ENCODE measurements at places on chromosomes 7 and 10. TPM values are rescaled to one million over a fixed set of nuclear protein-coding genes. Genes with fewer than 3 reads are reported as not detected.

DNA sequence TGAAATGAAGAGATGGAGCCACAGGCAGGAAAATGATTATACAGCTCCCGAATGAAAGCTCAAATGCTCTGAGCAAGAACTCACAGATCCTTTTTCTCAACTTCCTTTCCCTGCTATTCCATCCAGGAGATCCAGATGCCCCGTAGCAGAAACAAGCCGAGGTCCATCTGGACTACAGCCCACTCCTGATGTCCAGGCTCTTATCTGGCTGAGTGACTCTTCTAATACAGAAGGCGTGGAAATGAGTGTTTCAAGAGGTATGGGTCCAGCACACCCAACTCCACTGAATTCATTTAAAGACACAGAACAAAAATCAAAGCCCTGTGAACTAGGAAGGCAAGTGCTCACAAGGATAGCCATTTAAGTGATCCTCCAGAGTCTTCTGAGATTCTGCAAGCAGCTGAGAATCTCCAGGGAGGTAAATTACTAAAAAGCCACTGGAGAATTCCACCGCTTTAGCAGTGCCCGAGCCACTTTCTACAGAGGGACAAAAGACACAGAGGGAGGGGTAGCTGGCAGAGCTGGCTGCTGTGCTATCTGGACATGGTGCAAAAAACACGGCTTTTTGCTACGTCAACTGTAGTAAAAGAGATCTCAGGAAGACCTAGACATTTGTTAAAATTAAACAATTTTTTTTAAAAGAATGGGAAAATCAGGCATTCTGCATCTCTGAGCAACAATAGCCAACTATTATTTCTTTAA is 24.5 kb downstream of the FAM171A1 start:
- no peaks in the 10 kb centered on the region for H3K27me3 ChIP-seq
- DNase-seq = peak; percentile 64
- no peak overlapping the region for H3K27ac ChIP-seq
- no peaks in the 10 kb centered on the region for H3K36me3 ChIP-seq
- no peak overlapping the region for H3K4me3 ChIP-seq

- DNase-seq = no peak
- H3K4me3 ChIP-seq = no peak overlapping the region
- peaks cover 28% of the 10 kb centered on the region for H3K4me1 ChIP-seq
- H3K27ac ChIP-seq = no peak overlapping the region
These were observed 38.3 kb upstream of the TUBB8 start for GRCh38 chr10:87177-88080.

- no peak overlapping the region for H3K4me3 ChIP-seq
- no peak overlapping the region for H3K27ac ChIP-seq
- no peaks in the 10 kb centered on the region for H3K4me1 ChIP-seq
- no peaks in the 10 kb centered on the region for H3K27me3 ChIP-seq
These were observed 355.0 kb downstream of the GLRX3 start for GRCh38 chr10:130491011-130491692.

GRCh38 chr7:132508724-132509353 is 67.4 kb downstream of the PLXNA4 start:
- H3K4me3 ChIP-seq = no peak overlapping the region
- no peak overlapping the region for H3K27ac ChIP-seq
- no peaks in the 10 kb centered on the region for H3K36me3 ChIP-seq

DNA sequence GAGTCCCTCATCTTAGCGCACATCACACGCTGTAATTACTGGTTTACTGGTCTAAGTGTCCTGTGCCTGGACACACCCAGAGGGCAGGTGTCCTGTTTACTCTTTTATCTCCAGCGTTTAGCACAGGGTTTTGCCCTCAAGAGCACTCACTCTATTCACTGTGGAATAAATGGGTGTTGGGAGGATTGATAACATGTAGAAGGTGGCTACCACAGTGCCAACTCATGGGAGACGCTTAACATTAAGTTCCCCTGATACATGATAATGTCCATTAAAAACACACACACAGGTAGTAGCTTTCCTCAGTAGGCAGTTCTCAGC is 96.1 kb upstream of the EFCAB10 start:
- peak overlapping the region; percentile 89 for H3K27ac ChIP-seq
- H3K27me3 ChIP-seq = no peaks in the 10 kb centered on the region
- DNase-seq = no peak
- H3K4me3 ChIP-seq = no peak overlapping the region
- H3K36me3 ChIP-seq = no peaks in the 10 kb centered on the region
- H3K4me1 ChIP-seq = peaks cover 87% of the 10 kb centered on the region

PIK3CG gene
- 2.2 TPM for total RNA-seq

DPY19L1 gene
- total RNA-seq = 50.3 TPM

All from thyroid gland (tissue), 4 donors.